Stimulated activated CD8-positive, alpha-beta memory T cell treated with anti-CD3 and anti-CD28 coated beads, Interleukin-7, amount 100 ng/mL, for 48 hours (primary cell): ENCODE measurements at places on chromosomes 11 and 22.

DNA sequence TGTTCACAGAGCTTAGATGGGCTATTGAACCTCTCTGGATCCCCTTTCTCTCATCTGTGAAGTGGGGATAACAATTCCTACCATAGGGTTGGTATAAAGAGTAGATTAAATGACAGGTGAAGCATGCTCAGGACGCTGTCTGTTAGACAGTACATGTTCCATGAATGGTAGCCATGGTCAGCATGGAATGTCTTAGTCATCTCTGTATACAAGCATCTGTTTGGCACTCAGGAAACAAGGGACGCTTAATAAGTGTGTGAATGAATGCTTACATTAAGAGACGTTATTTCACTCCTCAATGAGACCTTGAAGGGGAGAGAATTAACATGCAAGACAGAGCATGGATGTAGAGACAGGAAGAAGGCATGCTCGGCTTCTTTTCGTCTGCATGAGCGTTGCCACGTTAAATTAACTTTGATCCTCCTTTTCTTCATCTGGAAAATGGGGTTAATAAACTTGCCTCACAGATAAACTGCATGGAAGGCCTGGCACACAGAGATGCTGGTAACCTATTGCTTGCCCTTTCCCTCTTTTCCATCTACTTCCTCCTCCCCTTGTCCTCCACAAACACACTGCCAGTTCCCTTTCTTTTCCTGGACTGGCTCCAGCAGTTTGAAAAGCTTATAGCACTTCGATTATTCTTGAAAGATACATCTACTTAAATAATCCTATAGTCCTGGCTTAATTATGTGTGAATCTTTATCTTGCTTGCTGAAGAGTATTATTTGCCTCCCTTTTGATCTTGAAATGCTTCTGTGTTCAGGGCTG lies 267.2 kb upstream of the MTNR1B start:
- DNase-seq: no peak

DNA sequence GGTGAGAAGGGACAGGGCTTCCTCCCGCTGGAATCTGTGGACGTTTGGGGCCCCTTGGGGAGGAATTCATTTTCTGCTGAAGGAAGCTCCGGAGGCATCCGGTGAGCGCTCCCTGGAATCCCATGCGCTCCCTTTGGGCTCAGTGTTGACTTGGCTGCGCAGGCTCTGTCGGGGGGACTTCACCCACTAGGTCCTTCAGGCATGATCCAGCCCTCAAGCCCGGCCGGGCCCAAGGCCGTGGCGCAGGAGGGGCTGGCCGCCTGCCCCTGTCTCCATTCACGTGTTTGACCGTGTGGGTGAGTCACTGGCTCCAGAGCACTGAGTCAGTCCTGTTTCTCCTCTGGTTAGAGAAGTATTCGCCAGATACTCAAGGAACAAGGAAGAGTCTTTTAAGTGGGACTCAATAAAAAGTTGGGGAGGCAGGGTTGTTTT lies 1.4 kb downstream of the CTTN start:
- DNase-seq: no peak

DNA sequence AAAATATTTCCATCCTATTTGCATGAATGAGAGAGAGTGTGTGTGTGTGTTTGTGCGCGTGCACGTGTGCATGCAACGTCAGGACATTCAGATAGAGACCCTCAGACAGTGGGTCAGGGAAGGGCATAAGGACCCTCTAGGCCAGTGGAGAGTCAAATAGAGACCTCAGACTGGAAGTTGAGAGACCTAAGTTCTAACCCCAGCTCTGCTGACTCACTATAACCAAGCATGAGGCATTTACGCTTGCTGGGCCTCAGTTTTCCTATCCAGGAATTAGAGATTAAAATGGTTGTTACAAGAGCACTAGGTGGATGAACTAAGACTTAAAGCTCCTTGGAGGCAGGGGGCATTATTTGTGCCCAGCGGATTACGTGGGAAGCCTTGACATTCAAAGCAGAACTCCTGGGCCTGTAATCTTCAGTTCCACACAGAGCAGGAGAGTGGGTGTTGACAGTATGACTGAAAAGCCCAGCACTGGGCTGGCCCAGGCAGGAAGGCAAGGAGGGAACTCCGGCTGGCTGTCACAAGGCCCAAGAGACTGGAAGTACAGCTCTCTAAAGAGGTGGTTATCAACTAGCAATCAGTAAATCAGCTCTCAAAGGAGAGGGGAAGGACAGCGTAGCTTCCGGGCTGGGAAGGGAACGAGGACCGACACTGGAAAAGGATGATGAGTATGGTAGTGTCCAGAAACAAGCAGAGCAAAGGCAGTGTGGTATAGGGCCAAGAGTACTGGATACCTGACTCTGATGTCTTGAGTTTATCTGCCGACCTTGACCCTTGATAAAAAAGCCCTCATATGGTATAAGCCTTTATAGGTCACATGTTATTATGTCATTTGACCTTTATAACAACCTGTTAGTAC lies 9.2 kb downstream of the RHOG start:
- no peak for DNase-seq

GRCh38 chr11:68598816-68599653 lies 85.3 kb upstream of the GAL start:
- no peak for DNase-seq

- no peak for DNase-seq
Observed at GRCh38 chr11:106271086-106271485, 193.6 kb downstream of the AASDHPPT start.

GRCh38 chr11:72781313-72782080 lies 12.3 kb downstream of the STARD10 start:
- no peak for DNase-seq

GRCh38 chr11:36037031-36037430 lies 93.2 kb downstream of the LDLRAD3 start:
- DNase-seq: no peak

- DNase-seq: no peak
Observed at GRCh38 chr22:17707526-17707925, 66.7 kb downstream of the BID start.

DNA sequence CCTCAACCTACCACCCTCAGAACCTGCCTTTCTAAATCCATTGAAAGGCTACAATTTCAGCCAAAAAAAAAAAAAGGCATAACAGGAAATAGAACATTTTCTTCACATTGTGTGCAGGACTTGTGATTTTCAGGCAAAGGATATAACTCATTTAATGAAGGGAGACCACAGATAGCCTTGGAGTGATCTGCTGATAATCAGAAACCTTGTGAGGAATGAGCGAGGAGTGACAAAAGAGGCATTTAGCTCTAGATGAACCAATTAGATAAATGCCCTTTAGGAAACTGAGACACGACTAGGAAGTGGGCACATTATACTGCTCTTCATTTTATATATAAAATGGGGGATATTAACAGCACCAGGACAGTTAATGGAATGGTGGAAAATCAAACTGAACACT lies 216.5 kb upstream of the GRIA4 start:
- no peak for DNase-seq

GRCh38 chr22:28506150-28506535 lies 173.5 kb downstream of the TTC28 start:
- no peak for DNase-seq
